T-helper 2 cell treated with Interferon-gamma antibody and Interleukin-4, amounts not matched to agents 5 μg/mL and 100 μg/mL, for 36 hours (primary cell): ENCODE measurements at places on chromosomes 7 and 10.

GRCh38 chr7:36605261-36606051 lies 118.8 kb downstream of the AOAH start:
- H3K27ac ChIP-seq, result no peak overlapping the region
- H3K4me1 ChIP-seq, result peaks cover 37% of the 10 kb centered on the region
- no peak for DNase-seq
- H3K4me3 ChIP-seq, result no peak overlapping the region

- no peak overlapping the region for H3K4me3 ChIP-seq
- H3K36me3 ChIP-seq, result no peaks in the 10 kb centered on the region
- H3K27me3 ChIP-seq, result no peaks in the 10 kb centered on the region
- H3K27ac ChIP-seq, result no peak overlapping the region
These were observed 101.6 kb downstream of the NPSR1 start for GRCh38 chr7:34759477-34760125.

DNA sequence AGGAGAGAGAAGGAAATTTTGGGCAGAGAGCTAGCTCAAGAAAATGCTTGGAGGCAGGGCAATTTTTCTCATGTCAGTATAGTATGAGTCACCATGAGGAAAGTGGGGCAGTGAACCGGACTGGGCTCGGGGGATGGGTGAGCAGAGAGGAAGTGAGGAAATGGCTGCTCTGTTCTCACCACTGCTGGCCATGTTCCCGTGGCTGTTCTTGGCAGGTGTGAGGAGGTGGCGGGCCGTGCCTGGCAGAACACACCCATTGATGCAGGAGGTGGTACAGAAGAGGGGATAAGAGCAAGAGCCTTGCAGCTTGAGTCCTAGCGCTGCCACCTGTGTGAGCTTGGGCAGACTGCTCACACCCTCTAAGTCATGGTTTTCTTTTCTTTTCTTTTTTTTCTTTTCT lies 304.4 kb upstream of the LYZL1 start:
- no peaks in the 10 kb centered on the region for H3K27me3 ChIP-seq
- no peaks in the 10 kb centered on the region for H3K36me3 ChIP-seq
- DNase-seq, result no peak
- H3K27ac ChIP-seq, result no peak overlapping the region

DNA sequence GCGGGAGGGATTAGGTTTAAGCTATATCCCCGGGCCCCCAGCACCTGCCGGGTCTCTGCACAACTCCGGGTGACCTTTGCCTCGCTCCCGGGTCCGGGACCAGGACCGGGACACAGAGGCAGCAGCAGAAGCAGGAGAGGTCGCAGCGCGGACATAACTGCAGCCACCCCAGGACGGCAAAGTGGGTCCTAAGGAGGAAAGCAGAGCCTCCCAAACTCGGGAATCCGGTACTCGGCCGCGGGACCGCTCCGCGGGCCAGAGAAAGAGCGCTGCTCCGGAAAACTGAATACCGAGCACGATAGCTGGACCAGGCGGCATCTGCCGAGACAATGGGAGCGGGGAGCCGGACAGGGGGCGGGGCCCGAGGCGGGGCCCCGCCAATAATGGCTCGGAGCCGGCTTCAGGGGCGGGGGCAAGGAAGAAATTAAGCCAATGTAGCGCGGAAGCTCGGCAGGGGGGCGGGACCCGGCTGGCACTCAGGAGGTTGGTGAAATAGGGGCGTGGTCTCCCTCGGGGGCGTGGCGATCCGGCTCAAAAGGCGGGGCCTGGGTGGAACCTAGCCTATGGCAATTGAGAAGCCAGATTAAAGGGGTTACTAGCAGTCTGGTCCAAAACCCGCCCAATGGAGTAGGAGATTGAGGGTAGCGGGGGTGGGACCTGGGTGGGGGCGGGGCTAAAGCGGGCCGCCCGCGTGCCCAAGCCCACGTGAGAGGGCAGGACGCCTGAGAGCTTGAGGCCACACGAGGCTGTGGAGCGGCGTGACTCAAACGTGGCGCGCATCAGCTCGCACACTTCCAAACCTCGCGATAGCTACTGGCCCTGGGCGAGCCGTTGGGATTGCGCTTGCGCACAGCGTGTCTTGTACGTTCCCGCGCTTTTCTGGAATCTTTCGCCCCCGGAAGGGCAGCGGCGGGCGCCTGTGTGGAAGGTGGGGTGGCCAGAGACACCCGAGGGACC lies at the start of the genes GPC2 and STAG3:
GPC2 (minus strand) TSS at position 337 of the 957 bp plus-strand sequence; CDS start at position 155, 182 bp downstream.
STAG3 (plus strand) TSS at position 874 of the 957 bp plus-strand sequence. CDS start 2,639 bp downstream, outside the sequence.
- peaks cover 15% of the 10 kb centered on the region for H3K36me3 ChIP-seq
- peaks cover 36% of the 10 kb centered on the region for H3K4me1 ChIP-seq
- H3K27me3 ChIP-seq, result no peaks in the 10 kb centered on the region

DNA sequence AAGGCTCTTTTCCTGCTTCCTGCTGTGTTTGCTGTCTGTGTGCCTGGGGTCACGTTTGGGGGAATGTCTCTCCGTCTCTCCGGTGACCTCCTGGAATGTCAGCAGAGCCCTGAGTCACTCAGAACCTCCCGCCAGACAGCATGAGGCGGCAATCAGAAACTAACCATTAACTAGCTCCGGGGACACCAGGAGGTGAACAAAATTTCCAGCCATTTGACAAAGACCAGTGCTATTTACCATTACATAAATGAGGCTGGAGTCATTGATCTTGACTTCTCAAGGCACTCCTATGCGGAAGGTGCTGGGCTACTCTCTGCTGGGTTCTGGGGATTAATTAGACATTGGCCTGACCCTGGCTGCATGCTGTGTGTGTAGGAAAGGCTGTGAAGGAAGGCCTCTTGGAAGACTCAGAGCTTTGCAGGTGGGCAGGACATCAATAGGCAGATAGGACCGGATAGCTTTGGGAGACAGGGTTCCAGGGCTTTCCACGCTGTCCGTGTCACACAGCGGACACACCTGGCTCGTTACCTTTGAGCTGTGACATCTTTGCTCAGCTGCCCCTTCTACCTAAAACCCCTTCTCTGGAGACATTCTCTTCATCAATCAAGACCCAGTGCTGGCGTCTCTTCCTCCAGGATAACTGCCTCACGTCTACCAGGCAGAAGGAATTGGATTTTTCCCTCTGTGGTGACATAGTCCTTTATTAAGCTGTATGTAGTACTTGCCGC lies 77.0 kb downstream of the PFKFB3 start:
- no peak for DNase-seq
- H3K4me3 ChIP-seq, result peak overlapping the region; percentile 30
- peak overlapping the region; percentile 7 for H3K27ac ChIP-seq

DNA sequence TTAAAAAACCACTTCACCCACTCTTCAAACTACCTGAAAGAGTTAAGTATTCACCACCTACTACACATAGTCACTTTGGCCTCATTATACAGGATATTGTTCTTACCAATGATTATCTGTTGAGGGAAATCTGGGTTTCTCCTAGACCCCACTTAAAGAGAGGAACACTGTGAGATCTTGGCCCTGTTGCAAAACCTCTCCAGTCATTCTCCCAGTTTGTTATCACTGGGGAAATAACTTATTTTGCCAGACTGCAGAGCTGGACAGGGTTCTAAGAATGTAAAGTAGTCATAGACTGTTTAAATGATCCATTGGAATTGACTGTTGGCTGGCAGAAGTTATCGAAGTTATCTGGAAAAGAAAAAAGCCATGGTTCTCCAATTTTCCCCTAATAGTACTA lies 143.8 kb downstream of the HGF start:
- H3K4me1 ChIP-seq, result no peaks in the 10 kb centered on the region
- no peak overlapping the region for H3K27ac ChIP-seq
- no peaks in the 10 kb centered on the region for H3K36me3 ChIP-seq
- no peak for DNase-seq
- no peaks in the 10 kb centered on the region for H3K27me3 ChIP-seq
- no peak overlapping the region for H3K4me3 ChIP-seq

GRCh38 chr7:47394751-47395252 lies 187.1 kb downstream of the TNS3 start:
- no peaks in the 10 kb centered on the region for H3K4me1 ChIP-seq
- DNase-seq, result no peak

- no peak overlapping the region for H3K4me3 ChIP-seq
- no peaks in the 10 kb centered on the region for H3K27me3 ChIP-seq
- peaks cover 18% of the 10 kb centered on the region for H3K36me3 ChIP-seq
- no peak overlapping the region for H3K27ac ChIP-seq
- no peak for DNase-seq
- peaks cover 11% of the 10 kb centered on the region for H3K4me1 ChIP-seq
These were observed 38.3 kb downstream of the WBP1L start for GRCh38 chr10:102781921-102782557.

DNA sequence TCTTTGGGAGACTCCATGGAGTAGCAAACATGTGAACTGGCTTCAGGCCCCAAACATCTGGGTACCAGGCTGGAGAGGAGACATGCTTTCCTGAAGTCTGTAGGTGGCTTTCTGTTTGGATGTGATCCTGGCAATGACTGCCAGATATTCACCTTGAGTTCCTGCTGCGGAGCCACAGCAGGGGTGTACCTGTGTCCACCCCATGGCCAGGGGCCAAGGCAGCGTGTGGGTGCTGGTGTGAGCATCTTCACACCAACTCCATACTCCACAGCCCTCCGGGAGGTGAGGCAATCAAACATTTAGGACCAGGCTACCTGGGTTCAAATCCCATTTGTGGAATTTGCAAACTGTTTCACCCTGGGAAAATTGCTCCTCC lies 113.0 kb downstream of the ADCY1 start:
- DNase-seq, result no peak
- no peaks in the 10 kb centered on the region for H3K27me3 ChIP-seq
- no peaks in the 10 kb centered on the region for H3K36me3 ChIP-seq

DNA sequence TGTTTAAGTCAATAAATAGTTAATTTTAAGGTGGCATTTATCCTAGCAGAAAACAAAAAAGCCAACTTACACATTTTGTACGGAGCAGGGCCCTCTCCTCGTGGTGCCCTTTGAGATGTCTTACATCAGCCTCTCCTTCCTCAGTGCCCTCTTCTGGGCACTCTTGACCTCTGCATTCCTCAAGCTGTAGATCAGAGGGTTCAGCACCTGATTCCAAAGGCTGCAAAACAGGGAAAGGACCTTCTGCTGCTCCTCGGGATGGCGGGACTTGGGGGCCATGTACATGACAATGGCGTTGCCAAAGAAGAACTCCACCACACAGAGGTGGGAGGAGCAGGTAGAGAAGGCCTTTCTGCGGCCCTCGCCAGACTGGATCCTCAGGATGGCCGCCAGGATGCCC lies 4.6 kb upstream of the OR2A14 start:
- H3K4me3 ChIP-seq, result no peak overlapping the region
- peaks cover 8% of the 10 kb centered on the region for H3K27me3 ChIP-seq
- no peaks in the 10 kb centered on the region for H3K36me3 ChIP-seq
- H3K27ac ChIP-seq, result no peak overlapping the region
- no peaks in the 10 kb centered on the region for H3K4me1 ChIP-seq

DNA sequence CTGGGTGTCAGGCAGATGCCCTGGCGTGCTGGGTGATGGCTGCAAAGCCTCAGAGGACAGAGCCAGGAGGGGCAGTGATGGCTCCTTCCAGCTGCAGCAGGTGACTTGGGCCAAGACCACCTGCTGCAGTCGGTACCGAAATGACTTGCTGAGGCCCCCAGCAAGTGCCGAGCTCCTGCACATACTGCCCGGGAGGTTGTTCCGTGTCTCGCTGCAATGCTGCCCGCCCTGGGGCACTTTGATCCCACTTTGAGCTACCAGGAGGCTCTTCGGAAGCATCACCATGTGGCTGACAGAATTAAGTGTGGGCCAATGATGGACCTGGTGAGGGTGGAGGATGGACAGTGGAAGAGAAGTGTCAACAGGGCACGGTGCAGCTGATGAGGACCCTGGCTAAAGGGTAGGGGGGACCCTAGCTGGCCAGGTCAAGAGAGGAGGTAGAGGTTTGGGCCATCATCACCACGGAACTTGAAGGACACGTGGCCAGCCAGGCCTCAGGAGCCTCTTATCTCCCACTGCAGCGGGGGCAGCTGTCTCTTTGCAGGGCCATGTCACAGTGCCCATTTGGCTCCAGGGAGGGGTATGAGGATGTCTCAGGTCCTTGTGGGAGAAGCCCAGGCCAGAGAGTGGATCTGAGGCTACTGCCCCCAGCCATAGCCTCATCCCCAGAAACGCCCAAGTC lies 51.1 kb upstream of the NANOS1 start:
- no peaks in the 10 kb centered on the region for H3K36me3 ChIP-seq
- no peak overlapping the region for H3K4me3 ChIP-seq
- peaks cover 10% of the 10 kb centered on the region for H3K27me3 ChIP-seq
- H3K27ac ChIP-seq, result no peak overlapping the region

GRCh38 chr10:61662794-61663259 lies at the start of gene CABCOCO1:
TSS of gene CABCOCO1 (plus strand) at chr10:61662929. CDS start at chr10:61662973, 44 bp downstream.
- H3K27me3 ChIP-seq, result peaks cover 29% of the 10 kb centered on the region
- no peak within 1 kb of the TSS for H3K4me3 ChIP-seq
- DNase-seq, result no peak
- no peaks in the 10 kb centered on the region for H3K36me3 ChIP-seq
- no peaks in the 10 kb centered on the region for H3K4me1 ChIP-seq
- H3K27ac ChIP-seq, result no peak within 1 kb of the TSS

DNA sequence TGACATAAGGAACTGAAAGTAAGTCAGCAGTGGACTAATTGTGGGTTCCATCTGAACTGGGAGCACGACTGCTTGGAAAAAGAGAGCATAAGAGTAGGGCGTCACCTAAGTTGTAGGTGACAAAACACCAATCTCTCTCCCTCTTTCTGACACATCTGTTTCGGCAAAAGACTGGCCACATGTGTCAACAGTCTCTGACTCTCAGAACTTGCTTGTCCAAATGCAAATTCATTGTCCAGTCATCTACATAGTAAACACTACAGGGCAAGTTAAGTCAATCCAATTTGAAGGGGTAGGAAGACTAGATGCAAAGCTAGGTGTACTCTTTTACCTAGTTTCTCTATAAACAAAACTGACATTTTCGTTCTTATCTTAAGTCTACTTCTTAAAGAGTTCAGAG lies 87.7 kb downstream of the ZNF438 start:
- H3K4me1 ChIP-seq, result peaks cover 21% of the 10 kb centered on the region
- H3K27me3 ChIP-seq, result no peaks in the 10 kb centered on the region

GRCh38 chr10:33363106-33363505 lies 28.6 kb upstream of the NRP1 start:
- peaks cover 2% of the 10 kb centered on the region for H3K36me3 ChIP-seq
- no peak overlapping the region for H3K27ac ChIP-seq
- H3K4me1 ChIP-seq, result peaks cover 20% of the 10 kb centered on the region
- no peaks in the 10 kb centered on the region for H3K27me3 ChIP-seq

- DNase-seq, result no peak
- no peak overlapping the region for H3K27ac ChIP-seq
- no peaks in the 10 kb centered on the region for H3K4me1 ChIP-seq
- no peak overlapping the region for H3K4me3 ChIP-seq
- H3K27me3 ChIP-seq, result no peaks in the 10 kb centered on the region
These were observed 76.7 kb downstream of the VWA2 start for GRCh38 chr10:114315566-114316420.

GRCh38 chr7:34096198-34096651 lies 190.9 kb downstream of the BMPER start:
- no peaks in the 10 kb centered on the region for H3K36me3 ChIP-seq
- no peak overlapping the region for H3K27ac ChIP-seq
- no peak for DNase-seq
- no peaks in the 10 kb centered on the region for H3K4me1 ChIP-seq
